ENCODE measurements at places on chromosomes 12 and 14.

DNA sequence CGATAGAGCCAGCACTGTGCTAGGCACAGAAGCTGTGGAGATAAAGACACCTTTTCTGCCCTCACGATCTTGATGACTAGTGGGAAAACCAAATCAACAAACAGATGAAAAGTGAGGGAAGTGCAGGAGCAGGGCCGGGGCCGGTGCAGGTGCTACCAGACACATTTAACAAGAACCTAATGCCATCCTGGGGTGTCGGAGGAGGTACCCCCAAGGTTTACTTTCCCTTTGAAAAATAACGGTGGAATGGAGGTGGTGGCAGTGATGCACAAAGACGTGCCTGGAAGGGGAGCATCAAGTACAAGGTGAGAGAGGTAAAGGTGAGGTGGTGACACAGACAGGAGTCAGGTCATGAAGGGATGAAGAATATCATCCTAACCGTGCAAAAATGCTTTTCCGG, 22.1 kb downstream of the SLC6A13 start:
- DNase-seq: no peak

DNA sequence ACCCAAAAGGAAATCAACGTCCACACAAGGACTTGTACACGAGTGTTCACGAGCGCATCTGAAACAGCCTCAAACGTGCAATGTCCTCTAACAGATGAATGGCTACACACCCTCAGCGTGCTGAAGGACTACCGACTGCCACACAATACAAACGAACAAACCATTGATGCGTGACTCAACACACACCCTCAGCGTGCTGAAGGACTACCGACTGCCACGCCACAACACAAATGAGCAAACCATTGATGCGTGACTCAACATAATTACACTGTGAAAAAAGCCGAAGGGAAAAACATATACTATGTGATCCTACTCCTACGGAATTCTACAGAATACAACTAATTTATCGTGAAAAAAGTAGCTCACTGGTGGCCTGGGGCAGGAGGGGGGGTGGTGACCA, 25.1 kb upstream of the BTBD6 start:
- DNase-seq: no peak

- DNase-seq: no peak
Measured at GRCh38 chr12:11540615-11541310, 108.7 kb upstream of the ETV6 start.

GRCh38 chr14:34665785-34666435, 36.0 kb upstream of the SNX6 start:
- no peak for DNase-seq

GRCh38 chr14:44494137-44494536, 12.9 kb downstream of the FSCB start:
- no peak for DNase-seq

DNA sequence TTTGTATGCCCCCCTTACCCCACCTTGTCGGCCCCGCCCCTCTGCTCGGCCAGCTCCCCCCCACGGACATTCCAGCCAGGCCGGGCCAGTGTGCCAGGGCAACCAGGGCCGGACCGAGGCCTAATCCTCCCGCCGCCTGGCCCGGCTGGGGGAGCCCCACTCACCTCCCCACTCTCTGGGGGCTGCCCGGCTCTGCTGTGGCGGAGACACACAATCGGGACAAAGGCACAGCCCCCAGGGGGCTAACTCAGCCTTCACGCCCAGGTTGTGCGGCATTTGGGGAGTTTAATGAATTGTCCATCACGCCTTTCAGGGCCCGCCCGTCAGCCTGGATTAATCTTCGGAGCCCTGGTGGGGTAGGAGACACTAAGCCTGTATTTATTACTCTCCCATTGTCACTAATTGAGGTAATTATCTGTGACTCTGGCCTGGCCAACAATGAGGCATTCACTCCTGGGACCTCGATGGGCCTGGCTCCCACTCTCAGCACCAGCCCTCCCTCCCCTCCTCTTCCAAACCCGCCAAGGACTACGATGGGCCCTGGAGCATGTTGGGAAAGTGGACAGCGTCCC, 8.7 kb downstream of the WNT1 start:
- no peak for DNase-seq

GRCh38 chr14:92960706-92961566, 38.0 kb downstream of the CHGA start:
- DNase-seq: no peak

GRCh38 chr12:112473056-112473455, 54.3 kb downstream of the PTPN11 start:
- no peak for DNase-seq

DNA sequence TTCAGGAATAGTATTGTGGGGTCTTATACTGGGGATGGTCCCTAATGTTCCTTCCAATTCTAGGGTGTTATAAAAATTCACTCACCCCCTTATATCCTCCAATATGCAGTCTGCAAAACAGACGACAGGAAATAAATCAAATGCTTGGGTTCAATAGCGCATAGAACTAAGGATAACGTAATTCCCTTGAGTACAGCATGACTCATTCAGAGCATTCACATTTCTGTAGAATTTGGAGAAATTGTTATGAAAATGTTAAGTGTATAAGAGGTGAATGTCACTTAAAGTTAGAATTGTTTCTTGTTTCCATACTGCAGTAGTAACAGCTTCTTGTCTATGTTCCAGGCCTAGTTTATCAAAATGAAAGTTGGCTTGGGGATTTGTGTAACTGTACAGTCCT, 271.4 kb downstream of the RPS29 start:
- no peak for DNase-seq

DNA sequence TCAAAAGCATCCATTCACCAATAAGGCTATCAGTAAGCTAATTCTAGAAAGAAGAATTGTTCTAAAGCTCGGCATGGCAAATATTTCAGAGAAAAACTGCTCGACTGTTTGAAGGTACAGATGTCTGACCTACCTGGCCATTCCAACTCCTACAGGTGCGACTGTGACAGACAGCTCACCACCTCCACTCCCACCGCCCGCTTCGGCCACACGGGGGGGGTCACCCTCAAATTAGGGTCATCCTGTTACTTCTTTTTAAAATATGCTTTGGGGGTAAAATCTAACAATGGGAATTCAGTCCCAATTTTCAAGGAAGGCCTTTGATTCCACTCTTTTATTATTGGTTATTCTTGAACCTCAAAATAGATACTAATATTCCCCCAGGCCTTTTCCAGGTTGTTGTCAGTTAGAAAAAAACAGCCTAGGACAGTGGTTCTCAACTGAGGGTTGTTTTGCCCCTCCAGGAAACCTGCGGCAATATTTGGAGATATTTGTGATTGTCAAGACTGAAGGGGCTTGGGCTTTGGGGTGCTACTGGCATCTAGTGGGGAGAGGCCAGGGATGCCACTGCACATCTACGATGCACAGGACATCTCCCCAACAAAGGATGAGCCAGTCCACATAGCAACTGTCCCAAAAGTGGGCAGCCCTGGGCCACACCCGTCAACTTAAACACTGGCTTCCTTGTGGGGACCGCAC, 81.2 kb downstream of the BCL11B start:
- DNase-seq: no peak

DNA sequence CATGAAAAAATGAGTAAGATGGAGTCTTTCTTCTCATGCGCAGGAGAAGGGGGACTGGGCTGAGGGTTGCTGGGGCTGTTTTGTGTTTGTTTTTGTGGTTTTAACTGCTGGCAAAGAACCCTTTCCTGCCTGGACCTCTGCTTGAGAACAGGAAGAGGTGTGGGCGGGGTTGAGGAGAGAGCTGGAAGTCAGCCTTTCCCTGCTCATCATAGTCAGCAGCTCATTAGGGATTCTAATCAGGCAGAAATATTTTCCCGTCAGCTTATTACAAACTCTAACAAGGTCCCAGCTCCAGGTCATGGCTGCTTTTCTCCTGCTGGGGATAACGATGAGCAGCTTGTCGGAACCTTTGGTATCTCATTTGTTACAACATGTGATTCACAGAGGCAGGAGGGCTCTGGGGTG, 185.0 kb upstream of the NRXN3 start:
- no peak for DNase-seq

- no peak for DNase-seq
Measured at GRCh38 chr12:3231399-3231876, 154.3 kb downstream of the TSPAN9 start.

GRCh38 chr12:26488351-26488750, 293.0 kb downstream of the SSPN start:
- DNase-seq: no peak

DNA sequence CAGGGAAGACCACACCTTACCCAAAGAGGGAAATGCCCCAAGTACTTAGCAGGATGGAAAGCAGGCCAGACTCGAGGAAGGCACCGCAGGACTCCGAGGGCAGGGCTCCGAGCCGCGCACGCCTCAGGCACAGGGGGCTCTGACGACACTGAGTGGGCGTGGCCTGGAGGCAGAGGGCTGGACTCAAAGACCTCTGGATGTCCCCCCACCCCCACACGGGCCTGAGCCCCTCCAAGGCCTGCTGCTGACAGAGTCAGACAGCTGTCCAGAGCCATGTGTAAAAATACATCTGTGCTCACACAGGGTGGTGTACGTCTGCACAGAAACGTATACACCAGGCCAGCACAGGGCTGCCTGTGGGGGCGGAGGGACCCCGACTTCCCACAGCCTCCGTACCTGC, 1.4 kb downstream of the AKT1 start:
- no peak for DNase-seq

DNA sequence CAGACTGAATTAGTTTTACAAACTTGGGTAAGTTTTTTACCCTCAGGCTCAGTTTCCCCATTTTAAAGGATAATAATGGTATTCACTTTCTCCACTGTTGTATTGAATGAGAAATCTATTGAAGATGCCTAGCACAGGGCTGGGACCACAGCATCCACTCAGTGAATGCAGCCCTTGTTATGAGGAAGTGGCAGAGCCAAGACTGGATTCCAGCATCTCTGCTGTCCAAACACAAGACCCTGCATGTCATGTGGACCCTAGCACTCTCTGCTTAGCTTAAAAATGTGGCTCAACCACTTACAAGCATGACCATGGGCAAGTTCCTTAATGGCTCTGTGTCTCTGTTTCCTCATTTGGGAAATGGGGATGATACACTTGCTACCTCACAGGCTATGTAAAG, 24.1 kb upstream of the TRIM9 start:
- DNase-seq: no peak

GRCh38 chr14:69291891-69292561, 32.1 kb downstream of the GALNT16 start:
- DNase-seq: no peak
